ENCODE measurements at places on chromosomes 6 and 20.

- DNase-seq: peak; percentile 4
These were observed 132.7 kb upstream of the EYA4 start for GRCh38 chr6:133108419-133108818.

GRCh38 chr20:47710665-47711045, 74.6 kb downstream of the SULF2 start:
- DNase-seq: no peak

DNA sequence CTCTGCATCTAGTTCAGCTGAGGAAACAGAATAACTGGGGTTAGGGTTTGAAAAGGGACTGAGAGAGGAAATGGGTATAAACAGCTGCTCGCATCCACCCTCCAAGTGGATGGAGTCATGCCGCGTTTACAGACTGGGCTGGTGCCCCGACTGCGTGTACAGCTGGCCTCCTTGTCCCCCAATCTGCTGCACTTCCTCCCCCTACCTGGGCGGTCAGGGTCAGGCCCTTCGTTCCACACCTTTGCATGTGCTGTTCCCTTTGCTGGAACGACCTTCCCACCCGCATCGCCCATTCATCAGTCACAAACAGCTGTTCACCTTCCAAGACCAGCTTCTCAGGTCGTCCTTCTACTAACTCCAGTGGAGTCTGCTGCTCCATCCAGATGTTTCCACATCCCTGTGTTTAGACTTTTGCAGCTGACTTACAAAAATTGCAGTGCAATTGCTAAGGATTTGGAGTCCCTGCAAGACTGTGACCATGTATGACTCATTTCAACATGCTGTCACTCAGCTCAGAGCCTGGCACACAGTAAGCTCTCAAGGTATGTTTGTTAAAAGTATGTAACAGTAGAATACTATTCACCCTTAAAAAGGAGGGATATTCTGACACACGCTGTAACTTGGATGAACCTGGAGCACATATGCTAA, 129.3 kb downstream of the DTNBP1 start:
- no peak for DNase-seq

DNA sequence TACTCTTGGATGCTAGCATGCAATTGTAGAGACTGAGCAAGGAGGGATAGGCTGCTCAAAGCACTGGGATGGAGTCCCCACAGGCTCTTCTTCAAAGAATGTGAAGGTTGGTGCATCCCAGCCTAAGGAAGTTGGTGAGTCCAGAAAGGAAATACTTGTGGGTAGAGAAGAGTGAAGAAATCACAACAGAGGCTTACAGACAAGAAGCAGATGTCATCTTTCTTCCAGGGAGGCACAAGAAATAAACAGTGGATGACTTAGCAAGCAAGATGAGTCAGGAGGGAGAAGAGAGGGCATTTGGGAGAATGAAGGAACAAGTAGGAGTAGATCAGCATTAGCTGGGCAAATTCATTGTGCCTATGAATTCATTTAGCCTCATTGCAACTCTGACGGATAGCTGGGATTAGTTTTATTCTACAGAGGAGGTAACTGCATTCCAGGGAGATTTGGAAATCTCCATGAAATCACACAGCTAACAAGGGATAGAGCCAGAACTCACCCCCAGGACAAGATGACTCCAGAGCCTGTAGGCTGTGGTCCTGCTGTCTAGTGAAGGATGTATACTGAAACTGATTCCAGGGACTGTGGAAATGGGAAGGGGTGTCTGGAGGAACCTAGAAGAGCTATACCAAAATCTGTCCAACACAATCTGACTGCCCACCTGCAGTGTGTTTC, 125.8 kb upstream of the SPTLC3 start:
- no peak for DNase-seq

- no peak for DNase-seq
These were observed 70.8 kb upstream of the AKIRIN2 start for GRCh38 chr6:87772597-87773530.

GRCh38 chr6:142878407-142878806, 66.6 kb downstream of the HIVEP2 start:
- no peak for DNase-seq

- peak; percentile 89 for DNase-seq
These were observed 90.9 kb downstream of the FOXO3 start for GRCh38 chr6:108651340-108652227.

- DNase-seq: no peak
These were observed 38.3 kb upstream of the PDYN start for GRCh38 chr20:2032168-2032567.

GRCh38 chr20:39885975-39886649, 802.9 kb downstream of the MAFB start:
- DNase-seq: peak; percentile 55

GRCh38 chr6:82980086-82980485, 85.6 kb downstream of the UBE3D start:
- peak; percentile 4 for DNase-seq

- DNase-seq: no peak
These were observed 65.5 kb upstream of the PRL start for GRCh38 chr6:22362361-22362760.

DNA sequence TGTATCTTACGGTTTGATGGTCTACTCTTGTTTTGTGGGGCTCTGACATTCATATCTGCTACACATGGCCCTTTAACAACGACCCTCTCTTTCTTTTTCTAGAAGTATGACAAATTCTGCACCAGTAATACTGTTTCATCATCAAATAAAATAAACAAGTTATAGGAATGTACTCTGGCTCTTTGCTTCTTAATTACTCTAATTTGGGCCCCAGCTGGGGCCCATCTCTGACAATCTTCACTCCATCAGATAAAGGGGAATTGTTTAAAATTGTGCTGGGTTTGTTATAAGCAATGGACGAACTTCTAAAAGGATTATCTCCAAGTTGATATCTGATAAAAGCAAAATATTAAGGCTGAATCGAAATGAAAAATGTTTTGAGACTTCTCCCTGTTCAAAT, 343.6 kb upstream of the JAG1 start:
- no peak for DNase-seq

DNA sequence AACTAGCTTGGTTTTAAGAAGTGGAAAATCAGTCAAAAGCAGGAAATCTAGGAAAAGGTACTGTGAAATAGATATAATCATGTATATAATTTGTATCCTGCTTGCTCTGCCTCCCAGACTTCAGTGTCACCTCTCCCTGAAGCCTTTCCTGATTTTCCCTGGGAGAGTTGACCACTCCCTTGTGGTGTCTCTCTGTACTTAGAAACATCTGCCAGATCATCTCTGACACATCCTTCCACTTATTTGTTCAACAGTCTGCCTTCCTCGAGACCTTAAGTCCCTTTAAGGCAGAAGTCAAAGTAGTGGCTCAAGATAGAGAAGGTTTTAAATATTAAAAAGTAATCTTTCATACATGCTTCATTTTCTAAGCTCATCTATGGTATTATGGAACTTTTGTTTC, 236.5 kb downstream of the CDKAL1 start:
- DNase-seq: no peak

DNA sequence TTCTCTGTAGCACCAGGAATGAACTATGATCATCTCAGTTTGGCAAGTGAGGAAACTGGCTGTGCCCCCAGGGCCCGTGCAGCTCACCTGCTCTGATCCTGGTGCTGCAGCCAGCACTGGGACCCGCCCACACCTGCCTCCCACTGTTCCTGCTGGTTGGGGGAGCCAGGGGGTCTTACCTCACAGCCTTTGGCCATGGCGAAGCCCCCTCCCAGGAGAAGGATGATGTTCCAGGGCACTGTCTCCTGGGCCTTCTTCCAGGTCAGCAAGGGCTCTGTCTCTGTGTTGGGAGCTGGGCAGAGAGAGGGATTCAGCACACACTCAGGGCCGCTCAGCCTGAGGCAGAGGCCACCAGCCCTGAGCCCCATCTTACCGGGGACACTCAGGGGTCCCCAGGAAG, 24.9 kb upstream of the OCSTAMP start:
- no peak for DNase-seq

DNA sequence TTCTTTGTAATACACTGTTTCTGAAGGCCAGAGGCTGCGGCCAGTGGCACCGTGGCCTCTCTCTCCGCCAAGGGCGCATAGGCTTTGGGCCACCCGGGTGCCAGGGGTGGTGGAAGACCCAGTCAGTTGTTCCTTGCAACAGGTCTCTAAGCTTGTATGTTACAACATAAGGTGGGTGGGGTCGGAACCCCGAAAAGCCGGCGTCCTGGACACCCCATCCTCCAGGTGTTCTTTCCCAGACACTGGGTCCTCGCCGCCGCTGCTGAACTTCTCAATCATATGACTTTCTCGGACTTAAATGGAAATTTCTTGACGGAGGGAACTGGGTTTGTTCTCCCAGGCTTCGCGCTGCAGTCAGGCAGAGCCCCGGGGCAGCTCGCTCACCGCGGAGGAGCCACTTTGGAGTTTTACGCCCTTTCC, 983 bp upstream of the KCNQ5 start:
- DNase-seq: no peak
